ENCODE measurements at places on chromosomes 3 and 15.
A peak's percentile ranks its signal among the peaks of the same experiment; 100 is the strongest.

DNA sequence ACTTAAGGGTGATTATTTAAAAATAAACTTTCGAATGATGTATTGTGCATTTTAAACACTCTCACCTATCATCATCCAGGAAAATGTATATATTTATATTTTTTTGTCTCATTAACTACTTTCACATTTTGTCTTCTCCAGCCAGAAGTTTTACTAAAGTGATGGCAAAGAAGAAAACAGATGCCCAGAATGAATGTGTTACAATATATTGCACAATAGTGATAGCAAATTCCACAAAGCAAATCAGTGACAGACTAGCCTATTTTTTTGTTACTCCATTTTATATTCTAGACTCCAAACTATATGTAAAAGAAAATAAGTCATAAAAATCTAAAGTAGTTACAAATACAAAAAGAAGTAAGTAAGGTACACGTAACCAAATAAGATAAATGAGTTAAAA is 414.7 kb downstream of the EPHA3 start:
- no peak for DNase-seq

GRCh38 chr15:57758560-57758959 is 52.0 kb downstream of the POLR2M start:
- DNase-seq = no peak

DNA sequence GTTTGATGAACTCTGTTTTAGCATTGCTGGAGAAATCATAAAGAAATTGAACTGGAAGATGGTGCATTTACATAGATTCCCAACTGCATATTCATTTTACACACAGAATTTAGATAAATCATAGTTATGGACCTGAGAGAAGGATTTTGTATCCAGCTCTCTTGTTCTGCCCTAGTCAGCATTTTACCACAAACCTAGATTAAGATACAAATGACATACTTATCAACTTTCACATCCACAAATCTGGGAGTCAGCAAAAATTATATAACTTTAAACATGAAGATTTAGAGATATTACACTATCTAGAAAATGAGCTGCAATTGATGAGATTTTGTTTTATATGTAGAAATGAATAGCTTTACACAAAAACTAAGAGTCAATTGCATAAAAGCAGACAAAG is 632.8 kb downstream of the IGSF11 start:
- no peak for DNase-seq

DNA sequence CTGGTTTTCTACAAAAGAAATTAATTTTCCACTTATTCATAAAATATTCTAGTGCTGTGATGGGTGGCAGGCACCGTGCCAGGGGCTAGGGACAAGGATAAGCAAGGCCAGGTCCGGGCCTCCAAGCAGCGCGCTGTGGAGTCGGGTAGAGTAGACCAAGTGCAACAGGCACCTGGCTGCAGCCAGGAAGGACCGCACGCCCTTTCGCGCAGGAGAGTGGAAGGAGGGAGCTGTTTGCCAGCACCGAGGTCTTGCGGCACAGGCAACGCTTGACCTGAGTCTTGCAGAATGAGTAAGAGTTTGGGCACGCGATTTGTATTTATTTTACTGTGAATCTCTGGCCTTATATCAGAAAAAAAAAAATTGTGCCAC is at the start of gene CASR:
TSS of gene CASR (plus strand) at position 148 of the 372 bp plus-strand sequence. CDS start 70,522 bp downstream, outside the sequence.
- no peak for DNase-seq

DNA sequence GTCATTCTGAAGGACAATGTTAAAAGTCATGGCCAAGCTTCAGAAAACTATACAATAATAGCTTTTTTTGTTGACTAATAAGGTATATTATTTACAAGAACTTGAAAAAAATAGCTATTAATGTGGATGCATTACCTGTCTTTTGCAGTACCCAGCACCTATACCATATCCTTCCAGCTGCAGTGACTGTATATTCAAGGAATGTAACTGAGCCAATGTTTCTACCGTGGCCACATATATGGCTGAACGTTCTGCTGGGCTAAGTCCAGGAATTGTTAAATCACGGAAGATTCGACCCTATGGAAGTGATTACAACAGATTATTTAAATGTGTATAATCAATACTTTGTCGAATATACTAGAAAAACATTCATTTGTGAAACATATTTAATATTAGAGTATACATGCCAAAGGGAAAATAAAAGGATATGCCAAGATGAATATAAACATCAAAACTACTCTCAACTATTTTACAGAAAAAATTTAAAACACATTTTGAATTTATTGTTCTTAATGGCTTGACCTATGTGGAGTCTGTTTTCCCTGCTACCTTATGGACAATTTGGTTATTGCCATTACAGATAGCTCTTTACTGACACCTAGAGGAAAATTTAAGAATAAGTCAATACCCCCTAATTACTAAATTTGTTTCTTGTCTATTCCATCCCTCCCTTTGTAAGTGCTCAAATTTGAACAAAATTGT is 17.6 kb downstream of the ACAD11 start:
- DNase-seq = peak; percentile 31

- peak; percentile 30 for DNase-seq
Measured at GRCh38 chr15:60660290-60661051, 181.5 kb upstream of the ICE2 start.

DNA sequence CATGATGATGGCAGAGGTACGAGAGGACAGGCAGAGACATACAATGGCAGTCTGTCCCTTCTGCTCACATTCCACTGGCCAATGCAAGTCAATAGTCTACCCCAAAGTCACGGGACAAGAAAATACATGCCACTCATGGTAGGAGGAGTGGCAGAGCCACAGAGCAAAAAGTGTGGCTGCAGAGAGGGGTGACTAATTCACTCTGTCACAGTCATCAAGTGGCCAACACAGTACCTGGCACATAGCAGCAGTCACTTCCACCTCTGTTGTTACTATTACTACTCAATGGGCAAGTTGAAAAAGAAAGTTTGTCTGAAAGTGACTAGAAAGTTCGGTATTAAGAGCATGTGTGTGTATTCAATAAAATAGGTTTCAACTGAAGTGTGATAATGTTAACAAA is 91.4 kb downstream of the SMAD3 start:
- DNase-seq = no peak

- DNase-seq = no peak
Measured at GRCh38 chr15:57510647-57511046, 81.1 kb upstream of the MYZAP start.

- DNase-seq = no peak
Measured at GRCh38 chr3:62527474-62527873, 154.1 kb upstream of the FEZF2 start.

GRCh38 chr15:73906346-73907034 is 19.8 kb upstream of the LOXL1 start:
- DNase-seq = no peak

GRCh38 chr15:33846862-33847261 is 121.4 kb upstream of the CHRM5 start:
- no peak for DNase-seq

GRCh38 chr3:10299679-10300078 is 6.9 kb upstream of the GHRL start:
- DNase-seq = no peak

GRCh38 chr3:186806089-186807055 is at the start of gene RFC4:
Gene RFC4, minus strand, starts transcription at chr3:186806482. Its CDS starts 1,769 bp downstream, at chr3:186804713.
- peak; percentile 88 for DNase-seq

DNA sequence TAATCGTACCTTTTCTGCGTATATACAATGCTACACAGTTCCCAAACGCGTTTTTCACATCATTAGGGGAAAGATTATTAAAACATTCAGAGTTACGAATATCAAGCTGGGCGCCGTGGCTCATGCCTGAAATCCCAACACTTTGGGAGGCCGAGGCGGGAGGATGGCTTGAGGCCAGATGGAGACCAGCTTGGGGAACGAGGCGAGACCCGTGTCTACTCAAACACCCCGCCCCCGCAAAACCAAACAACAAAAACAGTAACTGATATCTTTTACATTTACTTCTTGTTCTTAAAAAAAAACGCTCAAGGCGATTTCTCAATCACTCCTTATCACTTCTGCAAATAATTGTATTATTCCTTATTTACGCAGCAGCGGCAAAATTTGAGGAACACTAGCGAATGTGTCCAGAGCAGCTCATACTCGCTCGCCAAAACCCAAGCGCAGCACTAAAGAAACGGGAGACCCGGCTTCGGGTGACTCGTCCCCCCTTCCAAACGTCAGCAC is 1.2 kb downstream of the ZBTB11 start:
- DNase-seq = peak; percentile 38

DNA sequence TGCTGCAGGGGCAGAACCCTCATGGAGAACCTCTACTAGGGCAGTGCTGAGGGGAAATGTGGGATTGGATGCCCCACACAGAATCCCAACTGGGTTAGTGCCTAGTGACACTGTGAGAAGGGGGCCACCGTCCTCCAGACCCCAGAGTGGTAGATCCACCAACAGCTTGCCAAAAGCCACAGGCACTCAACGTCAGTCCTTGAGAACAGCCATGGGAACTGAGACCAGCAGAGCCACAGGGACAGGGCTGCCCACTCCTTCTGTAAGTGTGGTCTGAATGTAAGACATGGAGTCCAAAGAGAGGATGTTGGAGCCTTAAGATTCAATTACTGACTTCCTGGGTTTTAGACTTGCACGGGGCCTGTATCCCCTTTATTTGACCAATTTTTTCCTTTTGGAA is 1451.5 kb downstream of the SI start:
- no peak for DNase-seq

DNA sequence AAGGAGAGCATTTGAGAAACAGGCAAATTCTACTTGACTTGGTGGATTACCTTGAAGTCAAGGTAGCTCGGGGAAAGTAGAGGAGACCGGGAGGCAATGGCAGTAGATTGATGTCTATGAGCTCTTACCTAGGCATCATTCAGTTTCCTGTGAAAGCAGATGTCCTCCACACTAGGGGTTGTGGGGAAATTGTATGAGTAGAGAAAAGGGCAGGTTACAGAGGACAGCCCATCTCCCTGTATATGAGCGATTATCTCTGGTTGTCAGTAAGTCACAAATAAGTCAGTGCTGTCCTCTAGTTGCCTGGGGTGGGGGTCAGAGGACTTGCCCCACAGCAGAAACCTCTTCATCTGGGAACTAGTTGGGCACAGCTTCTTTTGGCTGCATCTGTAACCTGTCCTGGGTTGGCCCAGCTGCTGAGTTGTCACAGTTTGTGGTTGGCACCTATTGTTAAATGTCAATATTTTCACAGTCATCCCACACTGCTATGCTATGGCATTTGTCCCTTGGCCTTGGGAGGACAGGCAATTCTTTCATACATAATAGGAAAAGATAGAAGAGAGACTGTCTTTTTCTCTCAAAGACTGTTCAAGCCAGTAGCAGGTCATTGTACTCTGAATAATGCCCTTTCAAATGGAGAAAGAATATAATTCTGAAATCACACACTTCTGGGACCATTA is 53.6 kb upstream of the LRRFIP2 start:
- DNase-seq = no peak

DNA sequence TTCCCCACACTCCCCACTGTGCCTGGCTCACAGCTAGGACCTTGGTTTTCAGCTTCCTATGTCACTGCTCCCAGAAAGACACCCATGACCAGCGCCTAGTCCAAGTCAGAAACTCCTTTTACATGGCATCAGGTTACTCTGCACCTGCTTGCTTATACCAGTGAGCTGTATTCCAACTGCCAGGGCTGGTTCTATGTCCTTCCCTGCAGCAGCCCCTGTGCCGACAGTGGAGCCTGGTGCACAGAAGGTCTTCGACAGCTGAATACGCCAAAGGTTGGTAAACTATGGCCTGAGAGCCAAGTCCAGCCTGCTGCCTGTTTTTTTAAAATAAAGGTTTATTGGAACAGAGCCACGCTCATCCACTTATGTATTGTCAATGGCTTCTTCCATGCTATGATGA is 102.5 kb downstream of the IQSEC1 start:
- no peak for DNase-seq

GRCh38 chr3:55571913-55572312 is 84.8 kb upstream of the WNT5A start:
- DNase-seq = no peak

GRCh38 chr3:184912163-184912562 is 100.2 kb downstream of the VPS8 start:
- DNase-seq = no peak

GRCh38 chr3:196193736-196194541 is 17.3 kb downstream of the ZDHHC19 start:
- DNase-seq = no peak

- DNase-seq = peak; percentile 79
Measured at GRCh38 chr3:132553826-132554225, 43.2 kb upstream of the ACKR4 start.

DNA sequence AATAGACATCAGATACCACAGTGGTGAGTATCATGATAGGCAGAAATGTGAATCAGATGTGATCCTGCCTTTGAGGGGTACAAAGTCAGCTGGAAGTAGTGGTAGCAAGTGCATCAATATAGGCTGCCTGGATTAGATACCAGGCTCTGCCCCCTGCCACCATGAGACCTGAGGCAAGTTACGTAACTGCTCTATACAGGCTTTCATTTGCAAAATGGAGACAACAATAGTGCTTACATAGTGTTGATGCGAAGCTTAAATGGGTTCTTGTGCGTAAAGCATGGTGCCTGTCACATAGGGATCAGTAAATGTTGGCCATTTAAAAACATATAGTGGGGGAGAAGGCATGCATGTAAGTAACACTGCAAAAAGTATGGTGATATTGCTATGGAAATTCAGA is 158.0 kb downstream of the RYR3 start:
- no peak for DNase-seq

DNA sequence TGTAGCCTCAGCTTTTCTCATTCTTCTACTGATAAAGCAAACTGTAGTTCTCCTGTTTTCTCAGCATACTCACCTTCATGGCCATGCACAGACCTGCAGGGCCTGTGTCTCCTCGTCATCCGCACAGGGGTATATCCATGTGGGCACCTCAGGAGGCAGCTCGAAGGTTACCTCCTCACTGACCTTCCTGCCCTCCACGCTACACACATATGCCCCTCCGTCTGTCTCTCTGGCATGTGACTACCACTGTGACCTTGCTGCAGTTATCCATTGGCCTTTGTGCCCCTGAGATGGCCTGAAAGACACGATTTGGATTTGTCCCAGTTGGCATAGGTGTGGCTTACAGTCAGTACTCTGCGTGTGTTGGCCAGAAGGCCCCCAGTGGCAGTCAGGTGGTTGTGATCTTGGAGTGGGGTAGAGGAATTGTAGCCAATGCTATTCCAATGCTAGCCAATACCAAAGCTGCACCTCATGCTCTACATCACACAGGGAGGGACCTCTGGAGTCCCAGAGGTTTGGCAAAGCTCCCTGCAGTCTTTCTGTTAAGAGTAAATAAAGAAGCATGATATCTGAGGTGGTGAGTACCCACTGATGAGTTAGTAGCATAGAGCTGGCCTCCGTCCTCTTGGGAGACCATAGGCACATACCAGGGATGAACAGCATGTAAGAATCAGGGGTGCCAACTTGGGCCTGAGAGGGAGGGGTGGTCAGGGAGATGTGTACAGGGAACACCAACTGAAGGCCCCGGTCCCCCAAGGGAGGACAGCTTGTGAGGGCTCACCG is 143.4 kb downstream of the EEFSEC start:
- no peak for DNase-seq

- DNase-seq = no peak
Measured at GRCh38 chr3:189621948-189622603, 9.1 kb upstream of the TP63 start.

GRCh38 chr15:101486696-101487459 is 2.6 kb downstream of the PCSK6 start:
- no peak for DNase-seq

DNA sequence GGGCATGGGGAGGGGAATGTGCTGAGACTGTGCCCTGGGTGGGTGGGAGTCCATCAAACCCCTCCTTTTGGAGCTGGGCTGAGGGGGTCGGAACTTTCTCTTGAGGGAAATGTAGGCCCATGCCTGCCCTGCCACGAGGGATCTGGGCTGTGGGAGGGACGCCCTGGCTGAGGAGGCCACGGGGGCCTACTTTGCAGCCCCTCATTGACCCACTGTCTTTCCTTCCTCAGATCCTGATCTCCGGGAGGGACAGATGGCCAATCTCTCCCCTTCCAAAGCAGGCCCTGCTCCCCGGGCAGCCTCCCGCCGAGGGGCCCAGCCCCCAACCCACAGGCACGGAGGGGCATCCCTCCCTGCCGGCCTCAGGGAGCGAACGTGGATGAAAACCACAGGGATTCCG is 25.3 kb downstream of the LOXL1 start:
- DNase-seq = no peak

Data from hindlimb muscle (tissue), 1 donor.